Endodermal cell (in vitro differentiated cells): ENCODE measurements at places on chromosomes 4 and X. TPM values are rescaled to one million over a fixed set of nuclear protein-coding genes. Genes with fewer than 3 reads are reported as not detected.

LINC00632 gene
- 145 and 168 TPM in 2 replicates for total RNA-seq

PLXNB3 gene
- total RNA-seq = 1.1 to 4.9 TPM (median 1.3 TPM) in 3 replicates

H2AZ1 gene
- total RNA-seq = 266 to 651 TPM (median 628 TPM) in 3 replicates

CLCN4 gene
- total RNA-seq = 3.7 and 4.3 TPM in 2 replicates

- no peaks in the 10 kb centered on the region for H3K27me3 ChIP-seq
- no peak for DNase-seq
- H3K4me1 ChIP-seq = no peaks in the 10 kb centered on the region
- peaks cover 39% of the 10 kb centered on the region for H3K36me3 ChIP-seq
- no peak overlapping the region for H3K27ac ChIP-seq
Measured at GRCh38 chr4:122313006-122313646, 65.7 kb upstream of the ADAD1 start.

DNA sequence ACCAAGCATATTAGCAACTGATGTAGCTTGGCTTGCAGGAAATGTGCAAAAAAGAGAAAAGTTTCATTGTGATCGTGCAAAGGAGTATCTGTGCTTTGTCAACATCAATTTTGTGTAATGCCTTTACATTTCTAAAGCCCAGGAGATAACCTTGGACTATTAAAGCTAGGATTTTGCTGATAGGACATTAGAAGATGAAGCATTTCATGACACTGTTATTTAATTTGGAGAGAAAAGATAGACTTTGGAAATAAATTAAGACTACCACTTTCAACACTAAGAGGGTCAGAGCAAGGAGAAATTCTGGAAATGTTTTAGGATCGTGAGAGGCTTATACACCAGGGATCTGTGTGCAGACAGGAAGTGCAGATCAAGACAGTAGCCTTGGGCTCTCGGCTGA, 120.6 kb upstream of the MID1 start:
- H3K4me3 ChIP-seq = no peak overlapping the region
- no peaks in the 10 kb centered on the region for H3K27me3 ChIP-seq
- no peaks in the 10 kb centered on the region for H3K4me1 ChIP-seq
- DNase-seq = no peak
- H3K36me3 ChIP-seq = no peaks in the 10 kb centered on the region

GRCh38 chr4:152255437-152255836, 280.5 kb downstream of the FBXW7 start:
- no peak for DNase-seq
- H3K27ac ChIP-seq = no peak overlapping the region
- H3K4me3 ChIP-seq = no peak overlapping the region
- H3K36me3 ChIP-seq = no peaks in the 10 kb centered on the region
- no peaks in the 10 kb centered on the region for H3K27me3 ChIP-seq

DNA sequence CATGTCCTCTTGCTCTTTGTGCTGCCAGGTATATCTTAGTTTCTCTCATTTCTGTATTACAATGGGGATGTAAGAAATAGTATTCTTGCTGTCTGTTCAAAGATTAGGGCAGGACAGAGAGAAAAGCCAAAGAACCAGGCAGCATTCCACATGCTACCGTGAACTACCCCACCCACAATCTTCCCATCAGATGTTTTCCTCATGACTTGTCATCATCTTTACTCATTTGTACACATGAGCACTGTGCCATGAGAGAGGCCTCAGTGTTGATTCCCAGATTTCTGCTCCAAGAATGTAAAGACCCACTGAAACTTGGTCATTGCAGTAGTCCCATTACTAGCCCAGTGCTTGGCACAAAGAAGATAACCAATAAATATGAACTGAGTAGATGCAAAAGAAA, 354.6 kb upstream of the RASGEF1B start:
- DNase-seq = no peak
- H3K4me1 ChIP-seq = no peaks in the 10 kb centered on the region
- H3K27me3 ChIP-seq = no peaks in the 10 kb centered on the region
- H3K4me3 ChIP-seq = no peak overlapping the region
- no peak overlapping the region for H3K27ac ChIP-seq

DNA sequence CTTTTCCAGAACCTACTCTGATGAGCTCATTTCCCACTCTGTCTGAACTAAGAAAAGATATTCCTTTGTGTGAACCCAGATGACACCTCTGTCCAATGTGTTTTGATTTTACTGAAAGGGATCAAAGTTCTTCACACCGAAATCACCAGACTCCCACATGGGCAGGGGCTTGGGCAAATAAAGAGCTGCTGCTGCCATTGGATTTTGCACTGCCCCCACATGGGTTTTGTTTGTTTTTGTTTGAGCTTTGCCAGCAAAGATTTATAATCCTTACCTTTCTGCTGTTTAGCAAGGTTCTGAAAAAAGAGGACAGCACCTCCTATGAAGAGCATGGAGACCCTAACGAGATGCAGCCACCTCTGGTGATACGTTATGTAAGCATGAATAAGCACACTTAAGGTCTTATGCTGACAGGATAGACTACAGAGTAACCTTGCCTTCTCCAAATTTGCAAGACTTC, 44.3 kb downstream of the HSD17B13 start:
- no peaks in the 10 kb centered on the region for H3K4me1 ChIP-seq
- no peak for DNase-seq
- no peaks in the 10 kb centered on the region for H3K27me3 ChIP-seq
- H3K4me3 ChIP-seq = no peak overlapping the region
- no peak overlapping the region for H3K27ac ChIP-seq
